CD4-positive, alpha-beta T cell (primary cell): ENCODE measurements at places on chromosomes 12 and 14.

GRCh38 chr14:104144911-104145825, 6.8 kb downstream of the KIF26A start:
- DNase-seq: no peak

- no peak for DNase-seq
These were observed 58.7 kb upstream of the PDE3A start for GRCh38 chr12:20309504-20310148.

GRCh38 chr12:119864591-119864990, 12.5 kb downstream of the CIT start:
- DNase-seq: no peak

DNA sequence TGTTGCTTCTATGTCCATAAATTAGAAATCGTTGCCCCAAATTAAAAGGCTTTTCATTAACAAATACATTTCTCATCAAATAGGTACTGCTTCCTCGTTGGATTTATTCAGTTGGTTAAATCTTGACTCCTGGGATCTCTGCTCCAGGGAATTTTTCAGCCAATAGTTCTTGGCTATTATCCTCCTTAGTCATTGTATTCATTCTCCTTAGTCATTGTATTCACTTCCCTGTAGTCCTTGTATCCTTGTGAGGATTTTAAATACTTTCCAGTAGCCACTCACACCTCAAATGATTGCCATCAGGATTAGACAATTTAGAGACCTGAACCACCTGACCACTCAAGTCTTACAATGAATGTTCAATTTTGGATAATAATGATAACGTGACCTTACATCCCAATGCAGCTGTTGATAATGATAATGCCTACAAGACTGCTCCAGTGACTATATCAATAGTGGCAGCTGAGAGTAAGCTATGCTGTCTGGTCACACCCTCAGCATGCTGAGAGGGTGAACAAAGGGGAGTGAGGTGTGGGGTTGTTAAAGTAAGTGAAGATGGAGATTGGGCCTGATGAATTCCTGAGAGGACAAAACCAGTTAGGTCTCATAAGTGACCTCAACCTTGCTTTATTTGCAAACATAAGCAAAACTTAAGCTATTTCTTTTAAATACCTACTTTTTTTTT, 193.7 kb upstream of the RTL1 start:
- DNase-seq: no peak

GRCh38 chr12:65891987-65892481, 67.8 kb downstream of the HMGA2 start:
- DNase-seq: no peak

DNA sequence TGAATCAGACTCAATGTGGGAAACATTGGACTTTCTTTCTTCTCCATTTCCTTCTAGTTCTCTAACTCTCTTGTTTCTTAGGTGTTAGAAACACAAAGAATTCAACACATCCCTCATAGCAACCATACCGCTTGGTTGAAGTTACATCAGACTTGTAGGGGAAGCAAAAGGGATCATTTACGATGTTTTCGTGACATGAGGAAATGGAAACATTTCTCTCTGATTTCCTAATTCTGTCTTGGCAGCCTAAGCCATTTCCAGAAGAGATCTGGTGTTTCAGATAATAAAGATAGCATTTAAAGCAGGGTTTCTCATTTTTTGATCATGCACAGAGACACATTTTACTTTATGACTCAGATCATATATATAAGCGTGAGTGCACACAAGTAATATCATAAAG, 202.0 kb downstream of the TMEM132C start:
- no peak for DNase-seq
